Activated CD8-positive, alpha-beta memory T cell treated with anti-CD3 and anti-CD28 coated beads for 1 hour (primary cell): ENCODE measurements at places on chromosomes 3 and 15.

DNA sequence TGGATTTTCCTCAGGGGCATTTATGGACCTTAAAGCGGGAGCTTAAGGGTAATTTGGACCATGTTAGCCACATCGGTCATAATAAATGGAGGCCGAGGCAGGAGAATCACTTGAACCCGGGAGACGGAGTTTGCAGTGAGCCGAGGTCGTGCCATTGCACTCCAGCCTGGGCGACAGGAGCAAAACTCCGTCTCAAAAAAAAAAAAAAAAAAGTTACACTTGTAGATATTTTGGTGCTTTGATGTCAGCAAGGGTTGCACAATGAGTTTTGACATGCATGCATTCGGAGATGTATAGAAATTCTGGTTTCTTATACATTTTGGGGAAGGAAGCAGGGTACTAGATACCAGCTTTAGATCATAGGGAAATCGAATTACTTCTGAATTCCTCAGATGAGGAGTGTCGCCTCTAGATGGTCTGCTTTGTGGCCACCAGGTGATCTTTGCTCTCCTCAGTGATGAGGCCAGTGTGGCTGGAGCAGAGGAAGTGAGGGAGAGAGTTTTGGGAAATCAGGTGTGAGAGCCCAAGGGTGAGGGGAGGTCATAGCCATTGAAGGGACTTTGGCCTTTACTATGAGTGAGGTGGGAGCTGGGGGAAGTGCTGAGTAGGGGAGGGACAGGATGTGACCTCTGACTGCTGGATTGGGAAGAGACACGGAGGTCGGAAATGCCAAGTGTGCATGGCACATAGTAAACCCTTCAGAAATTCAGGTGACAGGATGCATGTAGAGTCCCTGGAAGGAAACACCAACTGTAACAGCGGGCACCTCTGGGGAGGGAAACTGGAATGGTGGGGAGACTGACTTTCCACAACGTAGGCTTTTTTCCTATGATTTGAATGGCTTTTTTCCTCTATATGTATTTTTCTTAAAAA, 8.4 kb upstream of the RBSN start:
- DNase-seq, result no peak

DNA sequence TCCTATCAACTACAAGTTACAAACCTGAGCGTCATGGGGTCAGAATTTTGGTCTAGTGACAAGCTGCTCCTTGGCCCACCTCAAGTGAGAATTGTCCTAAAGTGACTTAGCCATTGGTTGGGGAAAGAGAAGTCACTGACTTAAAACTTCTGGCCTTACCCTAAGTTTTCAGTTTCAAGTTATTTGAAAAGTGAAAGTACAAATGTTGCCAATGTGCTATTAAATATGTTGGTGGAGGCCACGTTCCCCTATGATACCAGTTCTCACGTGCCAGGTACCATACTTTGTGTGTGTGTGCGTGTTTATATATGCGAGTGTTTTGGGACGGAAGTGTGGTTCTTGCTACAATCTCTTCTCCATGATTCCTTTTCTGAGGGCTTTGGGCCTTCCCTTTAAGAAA, 22.6 kb upstream of the RASGRP1 start:
- no peak for DNase-seq

- no peak for DNase-seq
Measured at GRCh38 chr15:33559207-33559890, 248.6 kb downstream of the RYR3 start.

GRCh38 chr3:151987893-151988292, 114.5 kb downstream of the SUCNR1 start:
- no peak for DNase-seq

- DNase-seq, result no peak
Measured at GRCh38 chr15:60392601-60392985, 5.2 kb downstream of the ANXA2 start.

- DNase-seq, result no peak
Measured at GRCh38 chr15:75031848-75032247, 8.5 kb downstream of the PPCDC start.

GRCh38 chr3:44958386-44958785, 17.6 kb downstream of the ZDHHC3 start:
- no peak for DNase-seq
